T-helper 1 cell (primary cell): ENCODE measurements at places on chromosomes 1 and 21.

DNA sequence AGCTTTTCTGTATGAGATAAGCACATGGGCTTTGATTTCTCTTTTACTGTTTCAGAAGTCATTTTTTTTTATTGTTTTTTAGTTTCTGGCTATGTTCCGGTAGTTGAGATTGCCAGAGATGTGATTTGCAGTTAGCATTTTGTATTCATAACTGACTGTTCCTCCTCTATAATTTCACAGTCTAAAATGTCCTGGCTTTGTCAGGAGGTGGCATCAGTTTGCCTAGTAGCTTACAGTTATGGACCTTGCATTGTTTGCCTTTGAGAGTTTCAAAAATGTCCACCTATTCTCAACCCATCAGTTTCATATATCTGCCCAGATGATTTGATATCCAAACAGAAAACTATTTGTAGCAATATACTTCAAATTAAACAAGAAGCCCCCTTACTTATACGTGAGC lies 39.5 kb upstream of the ST6GALNAC3 start:
- DNase-seq = no peak

GRCh38 chr1:234980291-234980644 lies 148.4 kb downstream of the TOMM20 start:
- no peak for DNase-seq

GRCh38 chr1:31670593-31670964 lies 25.9 kb upstream of the PEF1 start:
- DNase-seq = no peak

DNA sequence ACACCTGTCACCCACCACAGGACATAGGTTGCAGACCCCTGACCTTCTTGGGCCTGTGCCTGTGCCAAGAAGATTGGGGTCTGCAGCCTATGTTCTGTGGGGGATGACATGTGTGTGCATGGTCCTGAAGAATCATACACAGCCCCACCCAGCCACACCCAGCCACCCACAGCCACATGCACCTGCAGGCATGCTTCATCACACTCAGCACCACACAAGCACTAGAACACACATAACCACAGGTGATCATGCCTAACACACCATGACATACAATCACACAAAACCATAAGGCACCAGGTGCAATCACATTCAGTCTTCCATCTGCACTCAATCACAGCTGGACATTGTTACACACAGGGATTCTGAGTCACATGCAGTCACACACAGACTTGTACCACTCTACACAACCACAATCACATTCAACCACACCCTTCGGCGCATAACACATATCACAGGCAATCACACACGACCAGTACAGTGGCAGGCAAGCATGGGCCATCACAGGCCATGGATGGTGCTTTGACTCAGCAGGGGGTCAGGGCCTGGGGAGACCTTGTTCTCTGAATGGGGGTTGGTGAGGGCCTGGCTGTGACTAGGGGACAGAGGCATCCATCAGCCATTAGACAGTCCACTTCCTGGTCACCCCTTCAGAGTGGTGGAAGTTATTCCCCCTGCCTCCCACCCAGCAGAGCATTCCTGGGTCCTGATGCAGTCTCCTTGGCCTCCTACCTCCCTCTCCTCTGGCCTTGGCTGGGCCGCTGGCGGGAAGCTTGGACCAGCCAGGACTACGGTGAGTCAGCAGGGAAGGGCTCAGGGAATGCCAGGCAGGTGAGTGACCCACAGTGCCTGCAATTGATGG lies 44.3 kb upstream of the EPS8L3 start:
- no peak for DNase-seq

DNA sequence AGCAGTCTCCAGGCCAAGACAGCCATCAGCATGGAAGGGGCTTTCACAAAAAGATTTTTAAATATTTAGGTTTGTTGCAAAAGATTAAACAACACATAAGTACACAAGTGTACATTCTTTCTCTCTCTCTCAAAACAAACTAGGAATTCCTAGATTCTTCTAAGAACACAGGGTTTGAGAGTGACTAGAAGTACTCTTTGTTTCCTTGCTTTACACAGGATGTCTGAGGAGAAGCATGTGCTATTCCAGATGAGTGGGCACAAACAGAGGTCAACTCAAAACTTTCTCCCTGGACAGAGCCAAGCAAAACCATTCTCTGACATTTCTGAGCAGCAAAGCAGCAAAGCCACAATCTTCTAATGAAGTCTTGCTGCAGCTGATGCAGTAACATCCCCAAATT lies 210.6 kb upstream of the HOOK1 start:
- DNase-seq = no peak

- DNase-seq = no peak
Measured at GRCh38 chr1:40153073-40153770, 8.0 kb upstream of the RLF start.

DNA sequence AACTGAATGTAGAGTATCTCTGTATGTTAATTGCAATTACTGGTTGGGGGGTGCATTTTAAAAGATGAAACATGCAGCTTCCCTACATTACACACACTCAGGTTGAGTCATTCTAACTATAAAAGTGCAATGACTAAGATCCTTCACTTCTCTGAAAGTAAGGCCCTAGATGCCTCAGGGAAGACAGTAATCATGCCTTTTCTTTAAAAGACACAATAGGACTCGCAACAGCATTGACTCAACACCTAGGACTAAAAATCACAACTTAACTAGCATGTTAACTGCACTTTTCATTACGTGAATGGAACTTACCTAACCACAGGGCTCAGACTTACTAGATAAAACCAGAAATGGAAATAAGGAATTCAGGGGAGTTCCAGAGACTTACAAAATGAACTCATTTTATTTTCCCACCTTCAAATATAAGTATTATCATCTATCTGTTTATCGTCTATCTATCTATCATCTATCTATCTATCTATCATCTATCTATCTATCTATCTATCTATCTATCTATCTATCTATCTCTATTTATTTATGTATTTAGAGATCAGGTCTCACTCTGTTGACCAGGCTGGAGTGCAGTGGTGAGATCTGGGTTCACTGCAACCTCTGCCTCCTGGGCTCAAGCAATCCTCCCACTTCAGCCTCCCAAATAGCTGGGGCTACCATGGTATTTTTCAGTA lies 47.8 kb downstream of the CHML start:
- DNase-seq = no peak

GRCh38 chr1:32917521-32917920 lies 16.3 kb upstream of the TMEM54 start:
- DNase-seq = no peak

DNA sequence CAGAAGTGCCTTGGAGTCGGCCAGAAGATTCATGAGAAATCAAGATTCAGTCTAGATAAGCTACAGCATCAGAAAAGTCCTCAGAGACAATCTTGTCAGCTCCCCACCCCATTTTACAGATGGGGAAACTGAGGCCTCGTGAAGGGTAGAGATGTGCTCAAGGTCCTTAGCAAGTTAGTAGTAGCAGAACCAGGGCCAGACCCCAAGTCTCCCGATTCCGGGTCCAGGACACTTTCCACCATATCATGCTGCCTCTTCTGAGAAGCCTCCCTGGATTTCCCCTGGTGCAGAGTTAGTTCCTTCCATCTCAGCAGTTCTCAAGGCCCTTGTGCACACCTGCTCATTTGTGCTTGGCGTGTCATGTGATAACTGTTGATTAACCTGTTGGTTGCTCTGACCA lies 91.5 kb upstream of the ACTL8 start:
- DNase-seq = no peak

- DNase-seq = no peak
Measured at GRCh38 chr21:33197496-33197895, 32.2 kb upstream of the IFNAR2 start.

- no peak for DNase-seq
Measured at GRCh38 chr1:23679815-23680214, 11.8 kb upstream of the RPL11 start.

- DNase-seq = no peak
Measured at GRCh38 chr1:202968895-202969295, 1.8 kb upstream of the CYB5R1 start.

DNA sequence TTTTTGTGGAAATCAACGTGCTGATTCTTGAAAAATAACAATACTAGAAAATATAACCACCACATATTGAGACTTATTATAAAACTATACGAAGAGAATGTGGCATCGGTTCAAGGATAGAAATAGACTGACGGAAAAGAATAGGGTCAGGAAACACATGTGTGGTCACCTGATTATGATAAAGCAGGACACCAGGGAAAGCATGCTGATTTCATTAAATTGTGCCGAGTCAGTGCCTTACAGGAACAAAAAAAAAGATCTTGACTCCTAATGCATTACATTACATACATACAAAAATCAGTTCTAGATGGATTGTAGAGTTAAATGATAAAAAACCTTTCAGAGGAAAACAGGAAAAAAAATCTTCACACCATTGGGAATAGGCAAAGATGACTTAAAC lies 43.5 kb upstream of the SERPINC1 start:
- DNase-seq = no peak

GRCh38 chr21:36079010-36079649 lies 9.3 kb downstream of the CBR1 start:
- DNase-seq = no peak

DNA sequence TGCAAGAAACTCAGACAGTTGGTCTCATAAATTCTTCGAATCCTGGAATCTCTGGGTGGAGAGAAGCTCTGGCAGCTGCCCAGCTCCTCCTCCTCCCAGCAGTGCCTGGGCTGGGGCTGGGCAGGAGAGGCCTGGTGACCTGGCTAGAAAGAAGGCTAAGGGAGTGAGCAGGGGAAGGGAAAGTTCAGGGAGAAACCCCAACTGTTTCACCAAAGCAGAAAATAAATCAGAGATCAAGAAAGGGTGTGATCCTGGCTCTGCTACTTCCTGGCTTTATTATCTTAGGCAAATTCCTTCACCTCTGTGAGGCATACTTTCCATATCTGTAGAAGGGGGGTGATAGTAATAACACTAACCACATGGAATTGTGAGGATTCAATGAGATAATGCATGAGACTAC lies 8.8 kb upstream of the COL16A1 start:
- DNase-seq = no peak

GRCh38 chr21:38631206-38631605 lies 132.9 kb upstream of the ERG start:
- no peak for DNase-seq
